ENCODE measurements at places on chromosomes 2 and 18.

DNA sequence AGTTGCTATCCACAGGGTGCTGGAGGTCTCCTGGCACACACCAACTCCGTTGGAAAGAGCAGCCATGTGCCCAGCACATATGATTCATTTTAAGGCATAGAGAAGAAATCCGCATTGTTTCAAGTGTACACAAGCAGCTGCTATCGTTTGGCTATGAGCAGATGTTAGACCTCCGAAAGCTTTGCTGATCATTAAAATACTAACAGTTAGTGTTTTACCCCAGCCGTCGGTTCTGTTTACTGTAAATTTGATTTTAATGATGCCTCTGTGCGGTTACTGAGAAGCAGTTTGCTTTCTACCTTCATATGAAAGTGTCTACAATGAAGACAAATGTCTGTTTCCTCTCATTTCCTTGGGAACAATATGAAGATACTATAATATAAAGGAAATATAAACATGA is 154.9 kb downstream of the PTGR3 start:
- no peak for DNase-seq

DNA sequence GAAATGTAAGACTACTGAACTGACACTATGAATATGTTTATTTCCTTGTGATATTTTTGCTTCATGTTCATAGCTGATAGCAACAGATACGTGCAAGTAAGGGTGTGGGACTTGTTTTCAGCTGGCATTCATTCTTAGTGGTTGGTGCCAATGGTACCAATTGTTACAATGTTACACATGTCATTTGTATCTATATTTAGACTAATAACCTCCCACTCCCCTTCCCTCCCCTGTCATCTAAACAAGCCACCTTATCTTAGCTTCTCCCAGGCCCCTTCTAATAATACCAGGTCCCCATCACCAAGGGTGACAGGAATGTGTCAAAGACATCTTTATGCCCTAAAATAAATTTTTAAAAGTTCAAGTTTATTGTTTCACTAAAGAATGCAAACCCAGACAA is 294.7 kb upstream of the FAM98A start:
- no peak for DNase-seq

DNA sequence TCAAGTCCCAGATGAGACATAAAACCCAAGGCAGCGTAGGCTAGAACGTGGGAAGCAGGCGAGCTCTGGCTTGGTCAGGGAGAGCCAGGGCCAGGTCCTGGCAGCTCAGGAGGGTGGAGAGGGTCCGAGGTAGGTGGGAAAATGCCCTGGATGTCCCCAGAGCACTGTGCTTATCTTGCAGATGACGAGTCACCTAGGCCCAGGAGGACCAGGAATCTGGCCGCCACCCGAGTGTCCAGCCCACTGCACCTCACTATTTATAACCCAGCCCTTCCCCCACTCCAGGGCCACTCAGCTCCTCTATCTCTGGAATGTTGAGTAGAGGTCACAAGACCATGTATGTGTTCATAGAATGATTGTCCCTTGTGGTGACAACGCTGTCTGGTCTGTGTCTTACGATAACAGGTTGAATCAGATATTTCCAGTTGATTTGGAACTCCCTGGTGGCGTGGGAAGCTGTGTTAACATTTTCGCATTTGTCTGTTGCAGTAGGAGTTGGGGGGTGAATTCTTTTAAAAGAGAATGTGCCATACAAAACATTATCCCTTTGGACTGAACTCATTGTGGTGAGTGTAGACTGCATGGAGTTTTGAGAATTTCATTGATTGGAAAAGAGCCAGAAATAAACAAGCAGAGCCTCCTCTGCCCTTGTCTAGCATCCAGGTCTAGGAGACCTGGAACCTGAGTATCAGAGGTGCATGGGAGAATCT is 47.5 kb downstream of the EMILIN2 start:
- no peak for DNase-seq

- no peak for DNase-seq
Observed at GRCh38 chr2:207813942-207814341, 44.2 kb upstream of the FZD5 start.

DNA sequence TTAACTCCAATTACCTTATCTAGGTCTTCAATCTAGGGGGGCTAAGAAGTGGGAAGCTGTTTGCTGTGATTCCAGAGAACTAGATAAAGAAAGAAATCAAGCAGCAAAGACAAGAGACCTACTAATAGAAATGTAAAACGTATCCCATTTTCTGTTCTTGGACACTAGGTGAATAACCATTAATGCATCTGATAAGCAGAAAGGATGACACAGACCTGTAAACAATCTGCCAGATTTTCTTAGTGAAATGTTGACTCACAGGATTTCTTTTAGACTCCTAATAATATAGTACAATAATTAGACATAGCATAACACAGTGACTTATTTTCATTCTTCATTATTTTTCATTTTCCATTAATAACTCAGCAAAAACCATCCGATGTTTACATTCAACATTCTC is 1.3 kb downstream of the WDR35 start:
- no peak for DNase-seq

DNA sequence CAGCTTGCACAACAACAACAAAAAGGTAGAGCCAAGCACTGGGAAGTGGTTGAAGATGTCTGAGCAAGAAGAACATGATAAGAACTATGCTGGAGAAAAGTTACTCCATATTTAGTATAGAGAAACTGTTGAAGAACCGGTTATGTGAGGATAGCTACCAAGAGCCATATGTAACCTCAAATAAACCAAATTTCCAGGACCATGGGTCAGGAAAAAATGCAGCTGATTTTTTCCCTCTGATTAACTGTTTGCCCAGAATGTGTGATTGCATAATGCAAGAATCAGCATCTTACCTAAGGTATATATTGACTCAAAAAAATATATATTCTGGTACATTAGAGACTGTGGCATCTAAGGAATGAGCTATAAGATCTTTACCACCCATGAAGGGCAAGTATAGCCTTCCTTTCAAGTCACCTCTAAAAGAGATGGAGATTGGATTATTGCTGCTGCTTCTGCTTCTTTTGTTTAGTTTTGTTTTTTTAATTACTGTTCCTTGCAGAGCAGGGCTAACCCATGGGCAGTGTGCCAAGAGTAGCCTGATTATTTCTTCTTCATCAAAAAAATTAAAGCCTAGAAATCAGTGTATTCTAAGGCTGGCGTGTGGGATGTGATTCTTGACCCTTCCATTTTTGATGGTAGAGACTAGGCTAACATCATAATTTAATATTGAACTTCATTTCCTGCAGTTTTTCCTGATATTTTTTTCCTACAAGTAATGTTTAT is 76.9 kb upstream of the MAP3K20 start:
- DNase-seq, result no peak

DNA sequence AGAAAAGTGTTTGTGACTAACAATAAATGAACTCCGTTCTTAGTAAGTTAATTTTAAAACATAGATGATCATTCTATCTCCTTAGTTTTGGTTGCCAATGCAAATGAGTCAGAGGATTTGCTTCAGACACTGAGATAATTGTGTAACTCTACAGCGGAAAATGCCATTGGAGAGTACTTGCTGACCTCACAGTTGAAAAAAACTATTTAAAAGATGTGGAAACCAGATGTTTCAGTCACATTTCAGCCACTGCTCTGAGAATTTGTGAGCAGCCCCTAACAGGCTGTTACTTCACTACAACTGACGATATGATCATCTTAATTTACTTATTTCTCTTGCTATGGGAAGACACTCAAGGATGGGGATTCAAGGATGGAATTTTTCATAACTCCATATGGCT is at the start of gene TNFAIP6:
Gene TNFAIP6 (plus strand): TSS at position 234 of the 400 bp plus-strand sequence. CDS start 75 bp downstream, at position 309.
- no peak for DNase-seq

DNA sequence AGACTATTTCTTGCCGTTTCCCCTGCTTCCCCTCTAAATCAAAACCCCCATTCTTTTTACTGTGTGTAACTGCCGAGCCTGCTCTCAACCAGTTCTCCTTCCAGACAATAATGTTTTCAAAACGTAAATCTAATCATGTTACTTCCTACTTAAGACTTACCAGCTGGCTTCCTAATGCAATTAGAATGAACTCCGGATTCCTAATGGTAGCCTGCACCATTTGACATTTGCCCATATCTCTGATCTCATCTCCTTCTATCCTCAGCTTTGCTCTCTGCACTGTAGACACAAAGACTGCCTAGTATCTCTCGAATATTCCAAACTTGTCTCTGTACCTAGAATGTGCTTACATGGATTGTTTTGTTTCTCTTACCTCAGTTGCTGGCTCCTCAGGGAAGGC is 12.9 kb downstream of the TTL start:
- no peak for DNase-seq

DNA sequence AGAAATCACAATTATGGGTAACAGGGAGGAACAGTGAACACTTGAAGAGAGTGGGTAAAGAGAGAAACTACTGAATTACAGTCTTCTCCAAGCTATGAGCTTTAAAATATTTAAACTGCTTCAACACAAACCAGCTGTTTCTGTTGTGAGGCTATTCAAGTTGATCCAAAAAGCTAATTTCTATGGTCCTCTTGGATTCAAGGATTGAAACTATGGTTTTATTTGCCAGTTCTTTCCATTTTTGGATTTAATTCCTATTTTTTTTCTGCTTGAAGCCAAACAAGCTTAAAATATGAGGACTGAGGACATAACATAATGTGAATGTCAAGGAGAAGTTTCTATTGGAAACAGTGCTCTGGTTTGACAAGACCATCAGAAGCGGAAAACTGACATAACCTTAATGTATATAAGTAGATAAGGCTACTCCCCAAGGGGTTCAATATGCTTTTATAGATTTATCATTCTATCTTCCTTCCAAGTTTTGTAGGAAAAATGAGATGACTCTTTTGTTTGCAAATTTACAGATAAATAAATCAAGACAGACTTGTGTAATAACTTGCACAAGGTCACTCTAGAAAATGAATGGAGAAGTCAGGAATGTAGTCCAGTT is 60.7 kb upstream of the AQP4 start:
- DNase-seq, result no peak

Data from omental fat pad (tissue), 4 donors.